ENCODE measurements at places on chromosomes 16 and 17. TPM values are rescaled to one million over a fixed set of nuclear protein-coding genes. Genes with fewer than 3 reads are reported as not detected.

Gene WFDC1
- total RNA-seq, result not detected

Gene CLEC18C
- total RNA-seq, result 0.16 TPM

Gene CLEC10A
- not detected for total RNA-seq

Gene UMOD
- total RNA-seq, result not detected

Gene BRIP1
- 5.8 TPM for total RNA-seq

Gene TIGD7
- total RNA-seq, result 1.4 TPM

Gene CDH3
- 0.39 TPM for total RNA-seq
